ENCODE measurements at places on chromosomes 16 and 17. TPM values are rescaled to one million over a fixed set of nuclear protein-coding genes. Genes with fewer than 3 reads are reported as not detected.
A peak's percentile ranks its signal among the peaks of the same experiment; 100 is the strongest.

The SOST gene
- polyA plus RNA-seq: 54.4 TPM

The TSR1 gene
- 44.5 TPM for polyA plus RNA-seq

The FNDC8 gene
- polyA plus RNA-seq: 0.27 TPM

The CLEC3A gene
- polyA plus RNA-seq: not detected

The PHKB gene
- 79.0 TPM for polyA plus RNA-seq

The CDH13 gene
- 16.6 TPM for polyA plus RNA-seq

DNA sequence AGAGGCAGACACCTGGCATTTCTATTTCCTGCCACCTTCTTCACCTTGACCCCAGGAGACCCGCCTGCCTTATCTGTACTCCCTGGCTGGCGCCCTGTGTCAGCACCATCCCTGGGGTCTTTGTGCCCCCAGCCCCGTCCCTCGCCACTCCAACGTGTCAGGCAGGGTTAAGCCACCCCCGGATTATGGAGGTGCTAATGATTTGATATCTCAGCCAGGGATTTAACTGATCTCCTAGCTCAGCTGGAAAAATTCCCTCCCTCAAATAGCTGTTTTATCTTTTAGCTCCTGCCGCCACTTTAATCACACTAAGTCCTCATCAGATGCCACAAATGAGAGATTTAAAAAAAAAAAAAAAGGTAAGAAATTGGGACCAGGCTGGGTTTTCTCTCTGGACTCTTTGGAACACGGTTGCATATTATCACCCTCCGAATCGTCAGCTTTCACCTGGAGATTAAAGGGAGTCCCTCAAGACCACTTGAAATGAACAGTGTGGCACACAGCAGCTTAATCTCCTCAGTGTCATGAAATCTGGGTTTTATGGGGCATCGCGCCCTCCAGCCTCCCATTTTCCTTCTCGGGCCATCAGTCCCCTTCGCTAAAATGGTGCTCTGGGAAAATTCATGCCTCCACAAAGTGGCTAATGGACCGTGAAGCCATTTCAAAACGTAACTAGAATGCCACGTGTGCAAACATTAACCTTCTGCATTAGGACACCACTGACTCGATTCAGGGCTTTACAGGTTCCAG lies 26.2 kb upstream of the WFDC1 start:
- no peak for DNase-seq

DNA sequence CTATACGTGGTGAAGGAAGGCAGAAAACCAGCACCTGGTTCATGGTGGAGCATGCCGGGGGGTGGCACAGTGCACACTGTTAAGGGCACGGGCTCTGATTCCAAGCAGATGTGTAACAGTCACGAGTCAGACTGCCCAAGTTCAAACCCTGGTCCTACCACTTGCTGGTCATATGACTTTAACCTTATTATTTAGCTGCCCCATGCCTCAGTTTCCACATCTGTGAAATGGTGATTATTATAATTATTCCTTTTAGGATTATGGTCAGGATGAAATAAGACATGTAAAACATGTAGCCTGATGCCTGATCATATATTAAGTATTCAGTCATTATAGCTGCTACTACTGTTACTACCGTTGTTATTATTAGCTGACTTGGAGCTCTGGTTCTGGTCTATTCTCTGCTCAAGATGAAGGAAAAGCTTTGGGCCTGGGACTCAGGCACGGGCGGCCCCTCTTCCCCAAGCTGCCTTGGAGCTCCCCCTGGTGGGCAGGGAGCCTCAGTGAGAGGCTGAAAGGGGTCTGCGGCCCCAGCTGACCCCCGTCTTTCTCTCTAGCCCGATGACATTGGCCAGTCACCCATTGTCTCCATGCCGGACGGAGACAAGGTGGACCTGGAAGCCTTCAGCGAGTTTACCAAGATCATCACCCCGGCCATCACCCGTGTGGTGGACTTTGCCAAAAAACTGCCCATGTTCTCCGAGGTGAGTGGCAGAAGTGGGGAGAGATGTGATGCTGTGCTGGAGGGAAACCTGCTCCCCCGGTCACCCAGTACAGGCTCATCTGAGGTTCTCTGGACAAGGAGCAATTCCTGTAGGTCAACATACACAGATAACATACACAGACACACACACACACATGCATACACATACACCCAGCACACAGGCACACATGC lies 14.0 kb downstream of the NR1D1 start:
- DNase-seq: no peak

DNA sequence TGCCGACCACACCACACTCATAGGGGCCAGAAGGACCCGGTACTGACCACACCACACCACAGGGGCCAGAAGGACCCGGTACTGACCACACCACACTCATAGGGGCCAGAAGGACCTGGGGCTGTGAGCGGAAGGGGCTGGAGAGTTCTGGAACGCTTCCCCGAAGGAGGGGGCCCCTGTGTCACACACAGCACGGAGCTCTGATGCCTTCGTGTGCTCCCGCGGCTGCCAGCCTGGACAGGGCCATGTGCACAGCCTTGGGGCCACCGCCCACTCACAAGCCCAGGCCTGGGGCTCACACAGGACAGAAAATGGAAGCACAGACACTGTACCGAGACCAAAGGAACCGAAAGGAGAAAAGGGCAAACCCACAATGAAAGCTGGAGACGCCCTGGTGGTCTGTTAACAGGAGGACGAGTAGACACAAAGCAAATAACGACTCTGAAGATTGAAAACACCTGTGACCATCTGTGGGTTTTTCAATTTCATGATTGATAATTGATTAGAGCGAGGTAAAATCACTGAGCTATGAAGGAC lies 106.5 kb upstream of the METRNL start:
- no peak for DNase-seq

- no peak for DNase-seq
Measured at GRCh38 chr17:44235583-44235936, 16.1 kb upstream of the UBTF start.

DNA sequence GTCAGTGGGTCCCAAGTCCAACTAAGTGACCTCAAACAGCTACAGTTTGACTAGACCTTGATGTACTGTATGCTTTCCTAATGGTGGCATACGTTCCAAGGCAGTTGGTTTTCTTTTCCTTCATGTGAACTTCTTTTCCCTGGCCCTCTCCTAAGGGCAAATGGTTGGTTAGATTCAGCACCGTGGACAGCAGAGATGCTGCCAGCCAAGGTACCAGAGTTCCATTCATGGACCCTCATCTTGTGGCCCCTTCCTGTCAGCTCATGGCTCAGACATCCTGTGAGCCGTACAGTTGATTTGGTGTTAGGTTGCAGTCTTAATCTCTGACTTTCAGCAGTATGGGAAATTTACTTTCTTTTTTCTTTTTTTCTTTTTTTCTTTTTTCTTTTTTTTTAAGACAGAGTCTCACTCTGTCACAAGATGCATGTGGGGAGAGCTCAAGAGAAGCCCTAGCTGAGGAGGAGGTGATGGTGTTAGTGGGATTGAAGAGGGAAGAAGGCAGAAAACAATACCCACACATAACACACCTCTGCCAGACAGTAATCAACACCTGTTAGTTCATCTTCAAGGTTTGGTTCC lies 122.4 kb downstream of the USP31 start:
- DNase-seq: peak; percentile 84

- DNase-seq: no peak
Measured at GRCh38 chr16:23859713-23860269, 24.0 kb downstream of the PRKCB start.

- no peak for DNase-seq
Measured at GRCh38 chr16:55706739-55707384, 51.1 kb downstream of the SLC6A2 start.

DNA sequence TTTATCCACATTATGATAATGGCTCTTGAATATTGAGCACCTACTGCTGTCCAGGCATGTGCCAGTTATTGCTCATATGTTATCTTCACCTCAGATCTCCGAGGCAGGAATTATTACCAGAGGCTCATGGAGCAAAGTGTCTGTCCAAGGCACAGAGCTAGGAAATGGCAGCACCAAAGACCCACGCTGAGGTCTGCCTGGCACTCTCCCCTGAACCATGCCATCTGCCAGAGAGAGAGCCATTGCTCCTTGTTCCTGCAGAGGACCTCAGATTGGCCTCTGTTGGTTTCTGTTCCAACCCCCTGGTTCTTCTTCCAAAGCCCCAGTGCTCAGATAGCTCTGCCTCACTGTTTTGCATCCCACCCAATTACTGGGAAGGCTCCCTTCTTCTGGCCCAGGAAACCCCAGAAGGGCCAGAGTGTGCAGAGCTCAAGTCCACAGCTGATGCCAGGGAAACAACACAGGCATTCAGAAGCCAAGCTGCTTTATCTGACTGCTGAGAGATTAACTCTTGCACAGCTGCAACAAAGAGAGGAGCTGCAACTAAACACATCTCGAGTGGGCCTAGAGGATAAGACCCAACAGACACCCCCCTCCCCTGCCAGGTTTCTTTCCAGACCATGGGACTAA lies 5.9 kb downstream of the ASIC2 start:
- DNase-seq: no peak

- no peak for DNase-seq
Measured at GRCh38 chr16:69613378-69614154, 47.8 kb downstream of the NFAT5 start.

GRCh38 chr16:87047221-87048037 lies 269.8 kb downstream of the C16orf95 start:
- no peak for DNase-seq

DNA sequence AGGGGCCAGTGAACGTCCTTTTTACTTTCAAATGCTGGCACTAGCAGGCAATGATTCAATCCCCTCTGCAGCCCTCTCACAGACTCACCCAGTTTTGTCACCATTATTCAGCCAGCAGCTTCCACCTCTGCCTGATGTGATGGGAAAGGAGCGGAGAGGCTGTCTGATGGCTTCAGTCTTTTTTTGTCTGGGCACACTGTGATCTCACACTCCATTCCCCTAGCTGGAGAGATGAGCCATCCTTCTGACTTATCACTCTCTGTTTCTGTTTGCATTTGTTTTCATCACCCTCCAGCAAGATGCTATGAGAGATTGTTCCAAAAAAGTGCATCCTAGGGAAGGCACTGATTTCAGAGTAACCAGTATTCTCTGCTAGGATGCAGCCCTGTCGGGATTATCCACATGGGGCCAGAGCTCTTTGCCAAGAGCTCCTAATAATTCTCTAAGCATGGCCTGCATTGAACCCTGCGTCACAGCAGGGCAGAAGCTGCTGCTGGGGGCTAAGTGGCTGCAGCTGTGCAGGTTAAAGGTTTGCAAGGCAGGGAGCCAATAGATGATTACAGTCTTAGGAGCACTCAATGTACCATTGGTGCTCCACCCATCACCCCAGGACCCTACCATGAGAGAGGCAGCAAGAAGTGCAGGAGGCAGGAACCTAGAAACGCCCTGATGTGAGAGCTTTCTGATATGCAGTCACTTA lies 236.1 kb upstream of the C16orf82 start:
- DNase-seq: no peak

DNA sequence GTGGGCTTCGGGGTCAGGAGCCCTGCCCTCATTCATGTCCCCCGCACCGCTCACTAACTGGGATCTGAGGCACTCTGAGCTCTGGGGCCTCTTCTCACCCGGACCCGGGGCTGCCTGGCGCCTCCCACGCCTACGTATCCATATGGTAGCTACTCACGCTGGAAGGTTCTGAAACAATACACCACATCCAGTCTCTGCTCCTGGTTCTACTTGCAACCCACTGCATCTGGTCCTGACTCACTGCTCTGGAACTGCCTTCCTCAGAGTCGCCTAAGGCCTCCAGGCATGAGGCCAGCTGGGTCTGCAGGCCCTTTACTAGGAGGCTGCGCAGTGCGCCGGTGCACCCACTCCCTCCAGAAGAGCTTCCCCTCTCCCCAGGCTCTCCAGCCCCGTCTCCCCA lies 18.1 kb downstream of the USP36 start:
- no peak for DNase-seq

- no peak for DNase-seq
Measured at GRCh38 chr16:71645450-71645849, 19.5 kb downstream of the MARVELD3 start.

DNA sequence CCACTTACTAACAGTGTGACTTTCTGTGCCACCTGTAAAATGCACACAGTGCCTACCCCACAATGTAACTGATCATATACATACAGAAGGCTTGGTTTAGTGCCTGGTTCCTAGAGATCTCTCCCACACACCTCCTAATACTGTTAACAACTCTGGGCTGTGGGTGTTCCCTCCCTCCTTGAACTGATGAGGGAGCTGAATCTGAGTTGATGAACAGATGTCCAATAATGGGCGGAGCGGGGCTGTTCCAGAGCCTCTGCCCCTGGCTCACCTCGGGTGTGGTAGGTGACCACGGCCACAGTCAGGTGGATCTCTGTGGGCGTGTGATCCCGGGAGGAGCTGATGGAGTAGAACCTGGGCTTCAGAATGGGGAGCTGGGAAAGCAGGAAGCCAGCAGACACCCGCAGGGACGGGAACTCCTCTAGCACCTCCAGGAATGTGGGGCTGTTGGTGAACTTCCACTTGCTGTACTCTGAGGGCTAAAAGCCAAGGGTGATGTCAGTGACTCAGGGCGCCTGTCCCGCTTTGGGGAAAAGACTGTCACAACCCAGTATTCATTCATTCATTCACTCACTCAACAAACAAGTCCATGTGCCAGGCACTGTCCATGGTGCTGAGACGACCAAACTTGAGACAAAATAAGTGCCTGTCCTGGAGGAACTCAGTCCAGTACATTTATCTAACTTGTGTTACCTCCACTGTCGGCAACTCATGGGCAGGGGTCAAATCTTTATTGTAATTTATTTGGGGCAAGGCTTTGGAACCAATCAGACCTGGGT lies 37.6 kb downstream of the NOS2 start:
- no peak for DNase-seq

- DNase-seq: no peak
Measured at GRCh38 chr17:14701886-14702285, 401.0 kb downstream of the HS3ST3B1 start.

GRCh38 chr16:15592324-15592723 lies 50.6 kb downstream of the MARF1 start:
- no peak for DNase-seq

GRCh38 chr16:85202631-85203461 lies 90.6 kb upstream of the CIBAR2 start:
- no peak for DNase-seq

DNA sequence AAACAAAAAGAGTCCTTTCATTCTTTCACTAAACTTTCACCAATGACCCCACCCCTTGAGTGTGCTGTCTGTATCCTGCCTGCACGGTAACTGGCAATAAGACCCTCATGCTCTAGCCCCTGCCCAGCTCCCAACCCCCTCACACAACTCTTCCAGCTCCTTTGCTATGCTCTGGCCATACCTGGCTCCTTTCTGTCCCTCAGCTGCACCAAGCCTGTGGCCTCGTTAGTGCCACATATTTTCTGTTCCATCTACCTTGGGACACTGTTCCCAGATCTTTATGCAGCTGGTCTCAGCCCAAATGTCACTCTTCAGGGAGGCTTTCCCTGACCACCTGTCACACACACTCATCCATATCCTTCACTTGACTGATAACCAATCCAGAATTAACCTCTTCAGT lies 47.3 kb downstream of the C16orf82 start:
- DNase-seq: no peak

DNA sequence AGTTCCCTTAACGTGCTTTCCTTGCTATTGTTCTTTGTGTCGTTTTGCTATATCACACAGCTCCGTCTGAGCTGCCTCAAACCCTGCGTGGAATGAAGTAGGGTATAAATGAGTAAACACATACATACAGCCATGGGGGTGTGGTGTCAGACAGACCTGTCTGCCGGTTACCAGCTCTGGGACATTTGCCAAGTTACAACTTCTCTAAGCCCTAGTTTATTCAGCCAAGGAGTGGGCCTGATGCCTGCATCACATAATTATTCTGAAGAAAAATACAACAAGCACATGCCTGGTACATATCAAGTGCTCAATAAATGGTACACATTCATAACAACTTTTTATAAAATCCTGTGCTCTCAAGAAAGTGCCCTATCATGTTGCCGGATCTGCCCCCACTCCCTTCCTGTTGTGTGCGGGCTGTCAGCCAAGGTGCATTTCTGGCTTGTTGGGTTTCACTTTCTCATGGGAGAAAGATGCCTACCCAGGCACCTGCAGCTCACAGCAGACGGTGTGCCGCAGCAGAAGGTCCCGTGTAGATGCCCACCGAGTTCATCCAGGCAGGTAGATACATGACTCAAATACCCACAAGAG lies 30.5 kb downstream of the SMPD3 start:
- DNase-seq: no peak

All from left renal cortex interstitium (tissue), 4 donors.